ENCODE measurements at places on chromosomes 1 and 21. TPM values are rescaled to one million over a fixed set of nuclear protein-coding genes. Genes with fewer than 3 reads are reported as not detected.
A peak's percentile ranks its signal among the peaks of the same experiment; 100 is the strongest.

The GPR25 gene
- 0.28 TPM for total RNA-seq

The MMP23B gene
- total RNA-seq, result 10.0 TPM

- H3K27ac ChIP-seq, result no peak overlapping the region
- no peak for DNase-seq
- H3K4me1 ChIP-seq, result no peaks in the 10 kb centered on the region
- H3K27me3 ChIP-seq, result no peaks in the 10 kb centered on the region
Measured at GRCh38 chr21:28342212-28342810, 650.4 kb downstream of the LTN1 start.

- H3K4me3 ChIP-seq, result no peak overlapping the region
- H3K4me1 ChIP-seq, result no peaks in the 10 kb centered on the region
- no peaks in the 10 kb centered on the region for H3K27me3 ChIP-seq
- DNase-seq, result no peak
- no peak overlapping the region for H3K27ac ChIP-seq
Measured at GRCh38 chr1:198888379-198888943, 249.6 kb downstream of the PTPRC start.

The KCNN3 gene
- total RNA-seq, result 7.1 TPM

DNA sequence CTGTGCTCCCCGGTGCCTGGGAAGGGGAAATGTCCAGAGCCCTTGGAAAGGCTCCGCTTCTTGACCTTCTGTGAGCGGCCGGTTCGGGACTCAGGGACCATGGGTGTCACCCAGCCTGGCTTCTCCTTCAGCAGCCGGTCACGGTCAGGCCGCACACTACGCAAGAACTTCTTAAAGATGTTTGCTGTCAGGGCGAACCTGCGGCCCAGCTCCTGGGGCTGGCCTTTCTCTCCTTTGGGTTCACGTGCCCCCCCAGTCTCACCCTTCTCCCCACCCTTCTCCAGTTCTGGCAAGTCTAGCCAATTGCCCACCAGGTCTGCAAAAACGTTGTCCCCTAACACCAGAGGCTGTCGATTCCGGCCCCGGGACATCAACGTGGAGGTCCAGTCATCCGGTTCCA is 12.1 kb downstream of the INKA2 start:
- H3K27ac ChIP-seq, result no peak overlapping the region
- no peak for DNase-seq
- no peak overlapping the region for H3K4me3 ChIP-seq
- no peaks in the 10 kb centered on the region for H3K4me1 ChIP-seq
- no peaks in the 10 kb centered on the region for H3K27me3 ChIP-seq
- H3K36me3 ChIP-seq, result no peaks in the 10 kb centered on the region

DNA sequence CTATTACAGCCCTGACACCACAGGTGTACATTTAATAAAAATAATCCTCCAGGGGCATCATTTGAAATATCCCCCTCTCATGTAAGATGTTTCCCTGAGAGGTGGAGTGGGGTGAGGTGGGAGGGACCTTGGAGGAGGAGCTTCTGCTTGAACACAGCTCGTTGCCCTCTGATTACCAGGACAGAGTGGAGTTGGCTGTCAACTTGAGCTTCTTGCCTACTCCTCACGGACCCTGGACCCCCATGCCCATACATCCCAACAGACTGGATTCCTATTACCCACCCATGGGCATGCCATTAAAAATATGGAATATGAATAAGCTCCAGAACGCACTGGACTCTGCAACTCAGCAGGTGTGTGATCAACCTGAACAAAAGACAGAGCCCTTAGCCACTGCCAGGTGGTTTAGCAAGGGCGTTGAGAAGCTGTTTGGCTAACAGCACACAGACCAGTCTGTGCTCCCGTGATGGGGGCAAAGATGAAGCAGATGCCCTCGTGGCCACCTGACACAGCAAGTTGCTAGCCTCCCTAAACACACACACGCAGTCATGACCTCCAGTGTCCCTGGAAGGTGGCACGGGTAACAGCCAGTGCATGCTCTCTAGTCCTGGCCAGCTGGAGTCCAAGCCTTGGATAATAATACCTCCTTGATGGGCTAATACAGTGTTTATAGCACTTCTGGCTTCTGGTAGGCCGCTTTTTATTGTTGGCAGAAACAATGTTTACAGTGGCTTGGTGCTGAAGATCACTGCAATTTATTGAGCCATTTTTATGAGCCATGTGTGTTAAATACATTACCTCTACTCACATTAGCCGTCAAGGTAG is 155.0 kb downstream of the TOMM20 start:
- peak; percentile 8 for DNase-seq
- H3K36me3 ChIP-seq, result no peaks in the 10 kb centered on the region
- H3K27ac ChIP-seq, result no peak overlapping the region
- H3K27me3 ChIP-seq, result no peaks in the 10 kb centered on the region

DNA sequence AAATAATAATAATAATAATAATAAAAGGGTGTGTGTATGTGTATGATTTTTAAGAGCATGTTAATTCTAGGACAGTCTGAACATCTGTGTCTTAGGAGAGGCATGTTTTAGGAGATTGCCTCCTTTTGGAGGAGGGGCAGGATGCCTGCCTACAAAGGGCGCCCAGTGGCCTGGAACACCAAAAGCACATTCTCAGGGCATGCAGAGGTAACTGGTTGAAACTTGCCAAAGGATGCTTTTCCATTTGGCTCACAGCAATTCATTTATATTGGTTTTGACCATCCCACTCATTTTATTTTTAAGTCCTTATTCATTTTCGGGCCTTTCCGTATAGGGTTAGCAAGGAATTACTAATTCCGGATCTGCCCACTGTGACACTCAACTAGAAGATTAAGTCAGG is 21.1 kb upstream of the LAMC2 start:
- H3K4me3 ChIP-seq, result no peak overlapping the region
- H3K36me3 ChIP-seq, result no peaks in the 10 kb centered on the region
- no peaks in the 10 kb centered on the region for H3K27me3 ChIP-seq

- no peaks in the 10 kb centered on the region for H3K27me3 ChIP-seq
- no peak overlapping the region for H3K4me3 ChIP-seq
- H3K27ac ChIP-seq, result no peak overlapping the region
- no peaks in the 10 kb centered on the region for H3K36me3 ChIP-seq
- no peaks in the 10 kb centered on the region for H3K4me1 ChIP-seq
Measured at GRCh38 chr1:9624081-9624480, 27.4 kb upstream of the PIK3CD start.

The LCE1C gene
- not detected for total RNA-seq

DNA sequence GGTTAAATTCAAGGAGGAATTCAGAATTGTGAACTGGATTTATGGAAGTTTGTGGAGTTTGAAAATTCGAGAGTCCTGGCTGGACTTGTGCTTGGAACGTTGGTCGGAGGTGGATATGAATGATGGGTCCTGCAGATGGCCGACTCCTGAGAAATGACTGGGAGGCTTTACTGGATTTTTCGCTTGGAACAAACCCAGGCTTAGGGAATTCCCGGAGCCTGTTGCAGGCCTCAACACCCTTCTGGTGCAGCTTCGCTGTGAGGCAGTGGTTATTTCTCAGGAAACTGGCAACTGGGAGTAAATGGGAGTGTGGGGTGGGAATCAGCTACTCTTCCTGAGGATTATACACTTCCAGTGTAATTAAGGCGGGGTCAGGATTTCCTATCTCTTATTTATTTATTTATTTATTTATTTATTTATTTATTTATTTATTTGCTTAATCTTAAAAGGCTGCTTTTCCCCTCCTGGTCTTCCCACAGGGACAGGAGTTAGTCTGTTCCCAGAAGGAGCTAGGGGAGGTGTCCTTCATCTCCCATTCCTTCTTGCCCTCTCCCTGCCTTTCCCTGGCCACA is 21.1 kb downstream of the MAPKAPK2 start:
- no peak overlapping the region for H3K4me3 ChIP-seq
- no peaks in the 10 kb centered on the region for H3K27me3 ChIP-seq
- peak overlapping the region; percentile 58 for H3K27ac ChIP-seq
- H3K4me1 ChIP-seq, result peaks cover 27% of the 10 kb centered on the region

The F13B gene
- not detected for total RNA-seq

DNA sequence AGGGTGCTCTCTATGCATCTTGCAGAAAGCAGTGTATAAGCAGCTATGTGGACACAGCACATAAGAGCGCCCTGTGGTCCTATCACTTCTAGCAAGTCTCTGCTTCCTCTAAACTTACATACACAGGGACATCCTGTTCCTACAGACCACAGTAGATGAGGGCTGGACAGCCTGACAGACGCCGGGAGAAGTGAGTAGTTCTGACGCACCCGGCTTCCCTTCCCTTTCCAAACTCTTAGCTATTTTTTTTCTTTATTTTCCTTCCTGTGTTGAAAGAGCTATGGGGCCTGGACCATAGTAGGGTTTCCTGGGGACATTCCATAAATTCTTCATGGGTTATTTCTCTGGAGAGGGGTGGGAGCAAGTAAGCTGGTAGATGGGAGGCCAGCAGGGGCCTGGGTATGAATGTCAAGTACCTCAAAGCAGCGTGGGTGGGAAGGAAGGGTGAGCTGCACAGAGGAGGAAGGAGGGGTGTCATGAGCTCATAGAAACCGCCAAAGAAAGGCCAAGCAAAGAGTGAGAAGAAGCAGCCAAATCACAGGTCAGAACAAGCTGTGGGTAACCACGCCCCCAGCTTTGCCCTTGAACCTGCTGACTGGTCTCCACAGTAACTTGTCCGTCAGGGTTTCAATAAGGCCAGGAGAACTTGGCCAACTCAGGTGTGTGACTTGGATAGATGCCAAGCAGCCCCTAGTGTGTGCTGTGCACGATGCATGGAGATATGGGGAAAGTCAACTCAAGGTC is 36.6 kb downstream of the PLXNA2 start:
- no peaks in the 10 kb centered on the region for H3K36me3 ChIP-seq
- H3K4me1 ChIP-seq, result no peaks in the 10 kb centered on the region
- H3K4me3 ChIP-seq, result no peak overlapping the region
- H3K27me3 ChIP-seq, result no peaks in the 10 kb centered on the region
- H3K27ac ChIP-seq, result peak overlapping the region; percentile 40
- no peak for DNase-seq

Measured in uterus (tissue), 4 donors.